ENCODE measurements at places on chromosomes 5 and 9.

- no peak for DNase-seq
Observed at GRCh38 chr9:26756881-26757280, 135.7 kb downstream of the CAAP1 start.

- DNase-seq: no peak
Observed at GRCh38 chr9:70120834-70121510, 77.3 kb downstream of the MAMDC2 start.

- DNase-seq: no peak
Observed at GRCh38 chr9:14911046-14911445, 818 bp upstream of the FREM1 start.

DNA sequence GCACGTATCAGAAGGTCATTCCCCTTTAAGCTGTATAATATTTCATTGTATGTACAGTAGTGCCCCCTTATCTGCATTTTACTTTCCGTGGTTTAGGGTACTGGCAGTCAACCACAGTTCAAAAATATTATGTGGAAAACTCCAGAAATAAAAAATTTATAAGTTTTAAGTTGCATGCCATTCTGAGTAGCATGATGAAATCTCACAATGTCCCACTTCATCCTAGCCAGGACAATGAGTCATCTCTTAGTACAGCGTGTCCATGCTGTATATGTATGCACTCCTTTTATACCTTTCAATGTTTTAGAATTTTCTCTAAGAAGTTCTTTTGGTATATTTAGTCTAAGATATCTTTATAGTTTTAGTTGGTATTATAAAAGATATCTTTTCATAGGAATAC, 115.0 kb upstream of the HAND1 start:
- DNase-seq: no peak

DNA sequence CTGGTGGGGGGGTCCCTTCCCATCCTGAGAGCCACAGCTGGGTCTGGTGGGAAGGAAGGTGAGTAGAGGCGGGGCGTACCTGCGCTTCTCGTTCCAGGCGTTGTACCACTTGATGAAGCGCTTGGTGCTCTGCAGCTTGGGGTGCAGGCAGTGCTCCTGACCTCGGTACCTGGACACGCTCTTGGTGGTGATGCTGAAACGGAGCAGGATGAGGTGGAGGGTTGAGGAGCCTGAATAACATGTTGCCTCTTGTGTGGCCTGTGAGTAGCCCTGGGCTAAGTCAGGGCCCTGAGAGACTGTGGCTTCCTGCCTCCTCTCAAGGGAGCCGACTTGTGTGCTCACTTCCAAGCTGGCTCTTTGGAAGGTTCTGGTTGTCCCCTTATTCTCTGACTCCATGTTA, 4.3 kb downstream of the CXCL14 start:
- DNase-seq: no peak

GRCh38 chr5:164578401-164578800, 1073.0 kb downstream of the MAT2B start:
- DNase-seq: no peak

DNA sequence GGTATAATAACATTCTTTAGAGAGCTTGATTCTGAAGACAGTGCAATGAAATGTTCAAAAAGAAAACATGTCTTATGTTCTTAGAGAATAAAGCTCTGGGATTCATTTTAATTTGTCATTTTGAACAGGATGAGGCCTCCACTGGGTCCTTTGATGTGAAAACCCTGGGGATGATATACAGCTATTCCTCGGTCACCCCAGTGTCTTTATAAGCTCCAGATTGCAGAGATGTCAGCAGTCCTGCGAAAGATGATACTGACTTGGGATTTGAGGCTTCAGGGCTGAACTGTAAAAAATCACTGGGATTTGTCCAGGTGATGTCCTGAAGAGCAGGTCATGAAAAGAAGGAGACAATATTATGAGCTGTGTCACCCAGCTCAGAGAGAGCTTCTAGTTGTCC, 529.7 kb upstream of the ZNF608 start:
- no peak for DNase-seq

- peak; percentile 75 for DNase-seq
Observed at GRCh38 chr9:95552814-95553546, 36.2 kb upstream of the PTCH1 start.

DNA sequence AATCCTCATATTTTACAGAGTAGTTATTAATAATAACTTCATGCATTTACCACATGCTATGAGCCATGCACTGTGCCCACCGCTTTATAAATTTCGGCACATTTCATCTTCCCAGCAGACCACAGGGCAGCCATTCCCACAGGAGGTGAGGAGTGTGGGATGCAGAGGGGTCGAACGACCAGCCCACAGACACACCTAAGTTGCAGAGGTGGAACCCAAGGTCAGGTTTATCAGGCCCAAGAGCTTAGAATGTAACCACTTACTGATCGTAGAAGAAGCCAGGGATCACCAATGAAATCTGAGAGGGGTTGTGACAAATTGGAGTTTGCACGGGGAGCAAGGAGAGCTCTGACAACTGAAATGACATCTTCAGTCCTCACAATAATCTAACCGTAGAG, 303.0 kb upstream of the MSX2 start:
- no peak for DNase-seq

GRCh38 chr9:127540664-127541041, 71.4 kb upstream of the STXBP1 start:
- no peak for DNase-seq

GRCh38 chr5:135384898-135385297, 14.1 kb downstream of the MACROH2A1 start:
- DNase-seq: no peak

DNA sequence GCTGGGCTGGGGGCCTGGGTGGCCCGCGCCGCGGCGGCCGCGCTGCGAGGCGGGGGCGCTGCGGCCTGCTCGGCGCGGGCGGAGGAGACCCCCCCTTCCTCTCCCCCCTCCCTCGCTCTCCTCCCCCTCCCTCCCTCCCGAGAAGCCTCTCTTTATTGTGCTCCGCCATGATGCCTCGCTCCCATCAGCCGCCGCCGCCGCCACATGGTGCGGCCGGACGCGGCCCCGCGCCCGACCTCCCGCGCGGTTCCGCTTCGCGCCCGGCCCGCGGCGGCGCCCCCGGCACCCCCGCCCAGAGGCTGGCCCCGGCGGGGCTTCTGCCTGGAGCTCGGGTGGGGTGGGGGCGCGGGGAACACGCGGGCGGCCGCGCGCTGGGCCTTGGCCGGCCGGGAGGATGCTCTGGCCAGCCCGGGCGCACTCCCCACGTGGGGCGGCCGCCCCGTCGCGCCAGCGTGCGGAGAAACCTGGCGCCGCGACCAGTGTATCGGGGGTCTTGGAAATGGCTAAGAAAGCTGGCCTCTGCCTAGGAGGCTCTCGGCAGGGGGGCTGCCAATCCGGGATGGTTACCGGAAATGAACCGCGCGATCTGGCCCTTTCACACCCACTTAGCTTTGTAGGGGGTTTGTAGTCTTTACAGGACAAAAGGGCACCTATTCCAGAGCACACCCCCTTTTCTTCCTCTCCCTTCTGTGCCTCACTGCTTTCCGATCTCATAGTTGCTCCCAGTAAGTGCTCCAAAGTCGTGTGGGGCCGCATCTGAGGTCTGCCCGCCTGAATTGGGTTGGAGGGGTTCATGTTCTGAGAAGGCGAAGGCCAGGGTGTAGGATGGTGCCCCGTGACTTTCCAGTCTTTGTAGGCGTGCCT, 1.0 kb downstream of the SET start:
- DNase-seq: peak; percentile 53

- no peak for DNase-seq
Observed at GRCh38 chr9:90802386-90802985, 867 bp downstream of the SYK start.
